ENCODE measurements at places on chromosomes 1 and 21. TPM values are rescaled to one million over a fixed set of nuclear protein-coding genes. Genes with fewer than 3 reads are reported as not detected.

DNA sequence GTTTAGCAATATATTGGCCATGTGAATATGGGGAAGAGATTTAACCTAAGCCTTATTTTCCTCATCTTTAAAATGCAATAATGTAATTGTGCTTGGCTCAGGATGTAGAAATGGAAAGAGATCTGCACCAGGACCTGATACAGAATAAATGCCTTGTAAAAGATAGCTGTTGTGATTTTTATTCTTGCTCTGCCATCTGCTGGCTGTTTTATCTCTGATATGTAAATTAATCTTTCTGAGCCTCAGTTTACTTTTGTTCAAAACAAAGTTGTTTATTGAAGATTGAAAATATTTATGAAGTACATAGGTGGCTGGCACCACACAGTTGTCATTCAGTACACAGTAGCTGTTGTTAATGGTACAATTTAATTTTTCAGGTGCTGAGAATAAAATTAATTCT lies 21.9 kb downstream of the ZYG11B start:
- DNase-seq = no peak

GRCh38 chr1:156836041-156836654 lies 19.5 kb upstream of the SH2D2A start:
- DNase-seq = no peak

DNA sequence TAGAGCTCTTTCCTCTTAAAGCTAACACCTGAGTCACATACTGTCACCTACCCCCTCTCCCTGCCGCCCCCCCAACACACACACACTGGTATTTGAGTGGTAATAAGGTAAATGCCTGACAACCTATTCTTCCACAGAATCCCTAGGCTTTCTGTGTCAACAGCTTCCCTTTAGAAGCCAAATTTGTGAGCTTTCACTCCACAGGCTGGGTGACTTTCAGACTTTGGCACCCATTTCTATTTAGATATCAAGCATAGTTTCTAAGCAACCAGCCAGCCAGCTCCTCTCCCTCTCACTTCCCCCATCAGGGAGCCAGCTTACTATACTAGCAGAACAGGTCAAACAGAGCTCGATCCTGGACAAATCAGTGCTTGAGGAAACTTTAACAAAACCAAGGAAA lies 3.2 kb upstream of the C1orf74 start:
- no peak for DNase-seq

- no peak for DNase-seq
These were observed 175.6 kb downstream of the FCRL5 start for GRCh38 chr1:157376681-157377080.

DNA sequence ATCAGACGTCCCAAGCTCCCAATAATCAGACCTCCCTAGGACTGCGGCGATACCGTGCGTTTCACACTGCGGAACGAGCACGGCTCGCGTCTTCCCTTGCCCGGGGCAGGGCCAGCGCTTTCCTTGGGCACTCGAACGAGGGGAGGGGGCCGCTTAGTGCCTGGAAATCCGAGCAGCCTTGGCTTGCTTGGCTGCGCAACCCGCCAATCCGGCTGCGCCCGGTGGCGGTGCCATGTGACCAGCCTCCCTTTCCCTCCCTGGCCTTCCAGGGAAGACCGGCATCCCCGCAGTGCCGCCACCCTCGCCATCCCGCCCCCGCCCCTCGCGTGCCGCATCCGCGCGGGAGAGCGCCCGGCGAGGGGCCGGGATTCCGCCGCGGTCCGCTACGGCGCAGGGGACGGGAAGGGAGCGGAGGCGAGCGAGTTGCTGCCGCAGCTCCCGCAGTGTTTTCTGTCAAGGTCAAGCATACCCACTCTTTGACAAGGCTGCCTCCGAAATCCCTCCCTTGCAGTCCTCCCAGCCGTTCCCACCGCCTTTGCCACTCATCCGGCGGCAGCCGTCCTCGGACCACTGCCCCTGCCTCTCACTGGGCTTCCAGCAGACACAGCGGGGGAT lies 8.3 kb upstream of the RNF19B start:
- DNase-seq = peak; percentile 56

- DNase-seq = no peak
These were observed 1.9 kb upstream of the YRDC start for GRCh38 chr1:37809942-37810341.

DNA sequence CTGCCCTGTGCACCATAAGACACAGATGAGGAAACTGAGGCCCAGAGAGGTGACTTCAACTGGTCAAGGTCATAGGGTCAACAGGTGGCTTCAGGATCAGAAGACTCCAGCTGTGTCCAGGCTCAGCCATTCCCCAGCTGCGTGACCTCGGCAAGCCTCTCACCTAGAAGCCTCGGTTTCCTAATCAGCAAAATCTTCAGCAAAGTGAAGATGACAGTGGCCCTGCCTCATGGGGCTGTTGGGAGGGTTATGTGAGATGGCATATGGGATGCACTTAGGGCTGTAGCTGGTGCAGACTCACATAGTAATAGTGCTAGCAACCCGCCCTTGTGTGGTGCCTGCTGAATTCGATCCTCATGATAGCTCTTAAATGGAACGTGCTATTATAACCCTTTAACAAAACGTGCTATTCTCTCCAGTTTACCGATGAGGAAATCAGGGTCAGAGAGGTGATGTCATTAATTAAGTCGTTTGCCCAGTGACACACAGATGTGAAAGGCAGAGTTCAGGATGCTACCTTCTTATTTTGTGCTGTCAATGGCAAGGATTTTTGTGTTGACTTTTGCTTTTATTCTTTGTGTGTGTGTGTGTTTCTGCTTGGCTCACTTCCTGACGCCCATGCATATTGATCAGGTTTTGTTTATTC lies 472.9 kb downstream of the MATN1 start:
- no peak for DNase-seq

DNA sequence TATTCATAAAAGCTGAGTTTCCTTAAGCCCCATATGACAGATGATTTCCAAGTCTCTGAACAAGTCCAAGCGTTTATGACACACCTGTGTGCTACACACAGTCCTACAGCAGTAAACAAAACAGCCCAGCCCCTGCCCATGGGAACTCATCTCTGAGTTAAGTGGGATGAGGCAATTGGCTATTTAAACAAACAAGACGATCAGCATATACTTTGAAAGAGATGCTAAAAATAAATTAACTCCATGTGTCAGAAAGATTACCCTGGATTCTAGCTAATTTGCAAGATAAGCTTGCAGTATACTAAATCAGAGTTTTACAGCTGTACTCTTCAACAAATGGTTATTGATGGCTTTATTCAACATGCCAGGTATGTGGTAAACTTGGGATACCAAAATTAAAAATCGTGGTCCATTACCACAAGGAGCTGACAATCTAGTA lies 7.0 kb downstream of the PSMG1 start:
- DNase-seq = no peak

DNA sequence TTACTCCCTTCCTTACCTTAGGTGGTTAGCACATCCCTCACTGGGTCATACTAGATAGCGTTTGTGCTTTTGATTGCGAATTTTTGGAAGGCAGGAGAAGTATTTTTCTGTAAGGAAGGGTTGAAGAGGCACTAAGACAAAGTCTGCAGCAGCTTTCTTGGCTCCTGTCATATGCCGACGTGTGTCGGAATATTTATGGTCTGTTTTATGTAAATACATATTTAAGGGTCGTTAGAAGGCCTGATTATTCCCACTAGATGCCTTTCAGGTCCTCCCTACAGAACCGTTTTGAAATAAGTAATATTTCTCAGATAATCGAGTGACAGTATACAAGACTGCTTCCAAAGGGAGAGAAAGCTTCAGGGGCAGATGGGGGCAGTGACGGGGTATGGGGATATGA lies 10.0 kb downstream of the RNF220 start:
- no peak for DNase-seq

- DNase-seq = no peak
These were observed 48.6 kb downstream of the KCNC4 start for GRCh38 chr1:110258734-110259133.

- DNase-seq = no peak
These were observed 30.6 kb downstream of the IARS2 start for GRCh38 chr1:220124542-220124941.

DNA sequence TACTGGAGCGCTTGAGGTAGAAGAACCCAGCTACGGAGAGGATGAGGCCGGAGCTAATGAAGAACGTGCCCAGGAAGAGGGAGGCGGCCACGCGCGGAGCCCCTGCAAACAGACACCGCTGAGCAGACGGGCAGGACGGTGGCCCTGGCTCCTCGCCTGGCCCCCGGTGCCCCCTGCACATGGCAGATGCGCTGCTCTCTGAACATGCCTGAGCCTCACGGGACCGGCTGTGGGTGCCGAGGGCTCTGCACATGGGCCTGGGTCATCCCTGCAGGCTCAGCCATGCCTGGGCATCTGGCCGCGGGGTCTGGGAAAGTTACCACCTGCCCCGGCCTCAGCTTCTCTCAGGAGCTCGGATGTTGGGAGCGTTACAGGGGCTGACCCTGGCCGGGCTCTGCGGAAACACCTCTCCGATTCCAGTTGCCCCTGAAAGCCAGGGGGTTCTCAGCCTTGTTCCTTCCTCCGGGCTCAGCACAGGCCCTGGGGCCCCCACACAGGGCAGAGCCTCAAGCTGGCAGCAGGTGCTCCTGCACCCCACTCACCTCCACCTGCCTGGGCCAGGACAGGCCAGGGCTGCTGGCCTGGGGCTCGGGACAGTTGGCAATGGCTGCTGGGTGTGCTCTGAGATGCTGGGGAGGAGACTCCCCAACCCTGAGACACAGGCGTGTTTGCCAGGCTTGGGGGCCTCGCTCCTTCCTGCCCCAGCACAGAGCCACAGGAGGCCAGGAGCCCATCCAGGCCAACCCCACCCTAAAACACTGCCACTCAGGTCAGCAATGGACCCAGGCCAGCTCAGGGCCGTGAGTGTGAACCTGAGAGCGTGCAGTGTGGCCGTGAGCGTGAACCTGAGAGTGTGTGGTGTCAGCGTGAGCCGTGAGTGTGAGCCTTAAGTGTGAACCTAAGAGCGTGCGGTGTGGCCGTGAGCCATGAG lies 12.1 kb upstream of the RNF223 start:
- peak; percentile 26 for DNase-seq

DNA sequence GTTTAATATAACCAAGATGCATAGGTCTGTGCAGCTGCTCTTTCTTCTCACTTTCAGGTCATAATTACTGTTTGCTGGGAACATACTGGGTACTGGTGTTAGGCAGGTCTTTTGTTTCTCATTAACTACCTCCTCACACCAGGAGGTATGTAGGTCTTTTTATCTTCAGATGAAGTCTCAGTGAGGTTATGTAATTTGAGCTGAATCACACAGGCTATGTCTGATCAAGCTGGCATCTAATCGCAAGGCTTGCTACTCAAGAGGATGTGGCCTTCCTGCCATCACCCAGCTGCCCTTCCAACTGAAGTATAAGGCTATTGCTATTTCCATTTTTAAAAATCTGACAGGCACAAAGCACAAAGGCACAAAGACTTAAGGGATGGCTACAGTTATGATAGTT lies 96.4 kb downstream of the RUNX1 start:
- DNase-seq = no peak

DNA sequence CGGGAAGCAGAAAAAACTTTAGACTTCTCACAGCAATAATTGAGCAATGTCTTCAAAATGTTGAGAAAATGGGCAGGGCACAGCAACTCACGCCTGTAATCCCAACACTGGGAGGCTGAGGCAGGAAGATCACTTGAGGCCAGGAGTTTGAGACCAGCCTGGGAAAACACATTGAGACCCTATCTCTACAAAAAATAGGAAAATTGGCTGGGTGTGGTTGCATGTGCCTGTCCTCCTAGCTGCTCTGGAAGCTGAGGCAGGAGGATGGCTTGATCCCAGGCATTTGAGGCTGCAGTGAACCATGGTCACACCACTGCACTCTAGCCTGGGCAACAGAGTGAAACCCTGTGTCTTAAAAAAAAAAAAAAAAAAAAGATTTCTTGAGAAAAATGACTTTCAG lies 7.8 kb upstream of the ZFP69 start:
- no peak for DNase-seq

GRCh38 chr1:116119876-116120275 lies 8.7 kb downstream of the MAB21L3 start:
- no peak for DNase-seq

DNA sequence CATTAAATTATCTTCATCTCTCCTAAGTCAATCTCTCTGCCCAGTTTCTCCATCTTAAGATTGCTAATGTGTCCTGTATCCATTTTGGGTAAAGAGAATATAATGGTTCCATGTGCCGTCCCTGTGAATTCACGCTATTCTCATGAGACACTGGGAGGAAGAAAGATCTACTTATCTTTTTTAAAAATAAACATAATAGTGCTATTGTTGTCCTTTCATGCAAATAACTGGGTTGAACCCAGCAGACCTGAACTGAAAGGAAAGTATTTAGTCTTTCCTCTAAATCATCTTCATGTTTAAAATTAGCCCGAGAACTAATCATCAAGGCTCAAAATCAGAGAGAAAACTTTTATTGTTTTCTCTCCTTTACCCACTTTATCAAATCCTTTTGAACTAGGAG lies 22.4 kb downstream of the SLAMF1 start:
- DNase-seq = no peak

DNA sequence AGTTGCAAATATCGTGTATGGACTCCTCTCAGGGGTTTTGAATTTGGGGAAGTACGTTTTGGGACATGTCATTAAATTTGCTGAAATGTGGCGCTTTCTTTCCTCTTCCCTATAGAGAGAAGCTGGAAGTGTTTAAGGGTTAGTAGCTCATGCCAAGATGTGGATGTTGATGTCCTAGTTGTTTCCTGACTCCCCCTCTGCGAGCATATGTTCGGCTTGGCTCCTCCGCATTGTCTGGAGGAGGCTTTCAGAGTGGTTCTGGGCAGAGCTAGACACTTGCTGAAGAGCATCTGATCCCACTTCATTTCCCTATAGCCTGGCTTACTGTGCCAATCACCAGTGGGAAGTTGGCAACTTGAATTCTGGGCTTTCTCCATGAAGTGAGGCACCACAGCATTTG lies 347.4 kb upstream of the B3GALT2 start:
- no peak for DNase-seq

DNA sequence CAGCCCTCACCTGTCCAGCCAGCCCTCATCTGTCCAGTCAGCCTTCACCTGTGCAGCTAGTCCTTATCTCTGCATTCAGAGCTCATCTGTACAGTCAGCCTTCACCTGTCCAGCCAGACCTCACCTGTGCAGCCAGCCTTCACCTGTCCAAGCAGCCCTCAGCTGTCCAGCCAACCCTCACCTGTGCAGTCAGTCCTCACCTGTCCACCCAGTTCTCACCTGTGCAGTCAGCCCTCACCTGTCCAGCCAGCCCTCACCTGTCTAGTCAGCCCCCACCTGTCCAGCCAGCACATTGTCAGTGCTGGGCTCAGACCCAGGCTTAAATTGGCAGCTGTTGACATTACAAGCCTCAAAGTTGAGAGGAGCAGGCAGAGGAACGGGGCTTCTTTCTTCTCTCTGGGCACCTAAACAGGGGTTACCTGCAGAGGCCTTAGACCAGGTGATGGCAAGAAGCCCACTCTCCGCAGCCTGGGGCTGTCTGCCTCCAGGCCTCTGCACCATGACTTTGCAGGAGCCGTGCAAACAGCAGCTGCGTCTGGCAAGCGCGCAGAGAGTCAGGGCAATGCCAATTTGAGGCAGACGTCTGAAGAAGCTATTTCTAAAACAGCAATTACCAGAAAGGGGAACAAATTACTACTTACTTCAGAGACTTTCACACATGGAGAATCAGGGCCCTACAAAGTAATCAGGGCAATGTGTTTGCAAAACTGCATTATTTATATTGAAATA lies 506.1 kb downstream of the NPHP4 start:
- no peak for DNase-seq

GRCh38 chr1:227919906-227920305 lies 27.8 kb downstream of the WNT9A start:
- DNase-seq = peak; percentile 22

ACKR1 gene
- 8.1 TPM for total RNA-seq

TNFRSF8 gene
- total RNA-seq = 0.59 TPM

ADGRL4 gene
- 18.3 TPM for total RNA-seq

RAB3B gene
- total RNA-seq = not detected

ADGRB2 gene
- 14.7 TPM for total RNA-seq

PLA2G2C gene
- total RNA-seq = not detected

CFHR4 gene
- total RNA-seq = not detected

ICOSLG gene
- total RNA-seq = 4.3 TPM

NIPAL3 gene
- total RNA-seq = 31.8 TPM

RIPK4 gene
- total RNA-seq = 0.08 TPM

Measured in Right ventricle myocardium superior (tissue), 1 donor.